Cortex of kidney (tissue), 1 donor: ENCODE measurements at places on chromosomes 16 and 17.

DNA sequence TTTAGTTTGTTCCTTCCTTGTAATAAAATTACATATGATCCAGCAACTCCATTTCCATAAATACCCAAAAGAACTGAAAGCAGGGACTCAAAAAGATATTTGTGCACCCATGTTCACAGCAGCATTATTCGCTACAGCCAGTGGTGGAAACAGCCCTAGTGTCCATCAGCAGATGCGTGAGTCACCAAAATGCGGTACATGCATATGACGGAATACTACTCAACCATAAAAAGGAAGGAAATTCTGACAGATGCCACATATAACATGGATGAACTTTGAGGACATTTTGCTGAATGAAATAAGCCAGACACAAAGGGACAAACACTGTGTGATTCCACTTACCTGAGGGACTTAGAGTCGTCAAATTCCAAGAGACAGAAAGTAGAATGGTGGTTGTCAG lies 9.1 kb upstream of the SLC47A2 start:
- no peak for DNase-seq

GRCh38 chr17:56737421-56738161 lies 96.1 kb downstream of the C17orf67 start:
- DNase-seq, result no peak

DNA sequence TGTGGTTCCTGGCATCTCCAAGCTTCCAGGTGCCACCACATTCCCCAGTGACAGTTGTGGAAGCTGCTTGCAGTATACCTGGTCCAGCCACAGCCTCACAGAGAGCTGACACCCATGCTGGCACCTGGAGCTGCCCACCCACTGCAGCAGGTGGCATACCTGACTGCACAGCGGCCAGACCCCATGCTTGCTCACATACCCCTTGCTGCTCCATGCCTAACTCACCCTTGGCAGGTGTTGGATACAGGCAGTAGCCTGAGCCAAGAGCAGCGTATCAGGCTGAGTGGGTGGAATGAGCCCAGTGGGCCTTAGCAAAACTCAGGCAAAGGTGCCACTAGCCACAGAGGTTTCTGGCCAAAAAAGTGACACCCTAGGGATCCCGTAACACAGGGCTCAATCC lies 232.3 kb downstream of the CEP112 start:
- DNase-seq, result no peak

GRCh38 chr17:67435786-67436185 lies 58.7 kb downstream of the PITPNC1 start:
- no peak for DNase-seq

DNA sequence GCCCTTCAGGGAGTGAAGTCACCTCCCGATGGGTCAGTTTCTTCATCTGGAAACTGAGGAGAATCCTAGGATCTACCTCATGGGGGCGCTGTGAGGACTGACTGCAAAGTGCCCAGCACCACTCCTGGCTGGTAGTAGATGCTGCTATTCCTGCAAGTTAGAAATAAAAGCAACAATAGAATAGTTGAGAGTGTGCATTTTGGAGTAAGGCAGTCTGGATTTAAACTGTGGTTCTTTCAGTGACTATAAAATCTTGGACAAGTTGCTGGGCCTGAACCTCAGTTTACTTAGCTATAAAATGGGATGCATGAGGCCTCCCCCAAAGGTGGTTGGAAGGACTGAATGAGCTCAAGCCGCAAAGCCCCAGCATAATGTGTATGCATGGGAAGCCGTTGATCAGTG lies 70.6 kb downstream of the CYB5B start:
- no peak for DNase-seq

DNA sequence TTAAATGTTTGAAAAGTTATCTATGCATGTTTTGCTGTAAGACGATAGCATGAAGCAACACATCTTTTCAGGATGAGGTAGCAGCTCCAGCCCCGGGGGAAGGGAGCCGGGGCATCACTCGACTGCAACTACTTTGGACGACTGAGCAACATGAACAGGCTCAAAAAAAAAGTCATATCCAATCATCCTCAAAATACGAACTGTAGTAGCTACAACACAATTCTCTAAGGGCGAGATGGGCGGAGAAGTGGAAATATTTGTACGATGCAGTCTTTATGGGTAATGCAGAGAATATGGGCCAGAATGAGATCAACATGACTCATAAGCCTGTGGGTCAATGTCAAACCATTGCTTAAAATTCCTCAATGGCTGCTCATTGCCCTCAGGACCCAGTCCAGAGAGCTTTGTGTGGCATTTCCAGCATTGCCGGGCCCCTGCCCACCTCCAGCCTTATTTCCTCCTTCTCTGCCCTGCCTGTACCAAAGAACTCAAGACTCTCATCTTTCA lies 17.7 kb upstream of the SMURF2 start:
- no peak for DNase-seq

DNA sequence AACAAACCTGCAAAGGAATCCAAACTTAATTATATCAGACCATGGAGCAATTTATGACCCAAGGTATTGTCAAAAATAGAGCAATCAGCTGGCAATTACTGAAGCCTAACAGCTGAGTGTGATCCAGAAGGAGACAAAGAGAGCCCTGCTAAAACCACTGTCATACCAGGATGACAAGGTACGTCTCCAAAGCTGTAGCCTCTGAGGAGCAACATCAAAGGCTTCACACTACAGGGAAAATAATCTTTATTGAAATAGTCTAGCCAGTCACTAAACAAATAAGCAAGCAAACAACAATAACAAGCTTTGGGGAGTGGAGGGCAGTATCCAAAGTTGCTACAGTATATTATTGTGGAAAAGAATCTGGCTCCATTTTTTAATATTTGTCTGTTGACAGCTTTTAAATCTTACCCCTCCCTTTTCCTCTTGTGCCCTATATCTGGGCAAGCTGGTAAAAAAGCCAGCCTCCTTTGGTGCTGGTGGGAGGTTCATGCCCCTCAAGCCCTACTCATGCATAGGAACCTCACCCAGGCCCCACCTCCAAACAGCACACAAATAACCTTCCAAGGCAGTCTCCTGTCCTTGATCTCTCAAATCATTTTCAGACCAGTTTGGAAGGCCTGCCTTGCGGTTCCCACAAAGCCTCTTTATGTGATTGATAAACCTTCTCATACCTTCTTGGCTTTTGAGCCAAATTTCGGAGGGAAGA lies 73.7 kb downstream of the ITFG1 start:
- no peak for DNase-seq

DNA sequence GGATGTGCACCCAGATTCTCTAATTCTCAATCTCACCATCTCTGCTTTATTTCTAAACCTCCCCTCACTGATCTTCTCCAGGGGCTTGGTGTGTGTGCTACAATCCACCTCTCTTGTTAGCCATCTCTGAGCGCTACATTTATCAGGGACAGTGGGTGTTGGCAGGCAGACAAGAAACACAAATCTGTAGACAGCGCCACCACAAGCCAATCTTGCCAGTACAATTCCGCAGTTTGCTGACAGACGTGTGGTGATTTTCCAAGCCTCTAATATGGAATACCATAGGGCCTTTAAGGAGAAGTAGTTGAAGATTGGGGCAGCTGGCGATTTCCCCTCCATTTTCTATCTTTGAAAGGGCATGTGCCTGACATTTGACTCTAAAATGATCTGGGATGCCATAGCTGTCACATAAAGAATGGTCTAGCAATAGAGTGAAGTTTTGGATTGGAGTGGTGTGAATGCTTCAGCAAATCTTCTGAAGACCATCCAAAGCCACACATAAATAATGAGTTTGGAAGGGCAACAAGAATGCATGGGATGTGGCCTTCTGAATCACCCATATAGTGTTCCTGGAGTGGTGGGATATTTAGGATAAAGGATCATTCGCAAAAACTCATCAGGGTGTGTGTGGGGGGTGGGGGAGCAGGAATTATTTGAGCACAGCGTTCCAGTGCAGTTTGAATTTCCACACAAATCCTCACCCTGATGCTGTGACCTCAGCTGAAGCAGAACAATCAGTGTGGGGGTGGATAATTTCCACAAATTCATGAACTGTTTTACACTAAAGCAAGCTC lies 12.0 kb upstream of the ANKFN1 start:
- DNase-seq, result no peak

DNA sequence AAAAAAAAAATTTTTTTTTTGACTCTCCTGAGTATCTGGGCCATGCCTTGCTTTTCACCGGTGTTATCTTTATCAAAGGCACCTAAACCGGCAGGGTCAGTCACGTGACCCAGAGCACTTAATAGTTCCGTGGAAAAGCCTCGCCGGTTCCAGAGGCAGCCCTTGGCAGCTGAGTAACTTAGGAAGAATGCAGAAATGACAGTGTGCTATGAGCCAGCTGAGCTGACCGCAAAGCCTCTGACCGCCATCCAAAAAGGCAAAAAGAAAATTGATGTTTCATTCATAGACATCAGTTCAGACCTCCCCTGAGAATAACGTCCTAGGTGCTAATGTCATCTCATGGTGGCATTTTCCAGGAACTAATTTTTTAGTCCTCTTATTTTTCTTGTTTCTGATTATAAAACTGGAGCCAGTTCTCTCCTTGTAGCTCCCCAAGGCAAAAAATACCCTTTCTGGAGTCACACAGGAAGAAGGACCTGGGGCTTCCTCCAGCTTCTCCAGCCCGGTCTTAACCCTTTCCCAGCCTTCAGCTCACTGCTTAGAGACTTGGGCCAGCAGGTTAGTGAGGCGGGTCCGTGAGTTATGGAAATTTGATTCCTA lies 122.6 kb downstream of the SOCS1 start:
- DNase-seq, result no peak

DNA sequence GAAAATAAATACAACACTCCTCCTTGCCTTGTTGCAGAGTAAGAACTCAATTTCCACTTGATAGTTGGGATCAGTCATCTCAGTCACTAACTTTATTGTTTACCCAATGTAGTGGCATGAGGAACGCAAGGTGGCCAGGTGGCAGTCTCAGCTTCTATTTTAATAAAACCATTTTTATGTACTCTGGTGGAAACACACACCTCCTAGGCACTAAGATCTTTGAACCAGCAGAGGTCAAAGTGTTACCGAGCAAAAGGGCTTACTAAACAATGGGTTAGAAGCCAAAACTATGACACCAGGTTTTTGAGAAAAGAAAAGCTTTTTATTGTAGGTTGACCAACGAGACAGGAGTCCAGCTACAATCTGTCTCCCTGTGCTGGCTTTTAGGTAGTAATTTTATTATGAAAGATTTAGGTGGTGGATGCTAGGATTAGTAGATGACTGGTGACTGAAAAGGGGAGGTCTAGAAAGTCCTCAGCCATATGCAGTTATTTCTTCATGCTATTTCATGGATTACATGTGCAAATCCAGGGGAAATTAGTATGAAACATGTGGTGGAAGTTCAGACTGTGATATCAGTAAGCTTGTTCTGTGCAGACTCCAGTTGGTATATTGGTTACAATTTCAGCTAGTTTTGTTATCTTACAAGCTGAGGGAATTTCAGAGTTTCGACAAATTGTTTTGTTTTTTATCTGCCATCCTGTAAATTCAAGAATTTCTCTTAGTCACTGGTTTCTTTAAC lies 122.3 kb downstream of the PCTP start:
- no peak for DNase-seq

DNA sequence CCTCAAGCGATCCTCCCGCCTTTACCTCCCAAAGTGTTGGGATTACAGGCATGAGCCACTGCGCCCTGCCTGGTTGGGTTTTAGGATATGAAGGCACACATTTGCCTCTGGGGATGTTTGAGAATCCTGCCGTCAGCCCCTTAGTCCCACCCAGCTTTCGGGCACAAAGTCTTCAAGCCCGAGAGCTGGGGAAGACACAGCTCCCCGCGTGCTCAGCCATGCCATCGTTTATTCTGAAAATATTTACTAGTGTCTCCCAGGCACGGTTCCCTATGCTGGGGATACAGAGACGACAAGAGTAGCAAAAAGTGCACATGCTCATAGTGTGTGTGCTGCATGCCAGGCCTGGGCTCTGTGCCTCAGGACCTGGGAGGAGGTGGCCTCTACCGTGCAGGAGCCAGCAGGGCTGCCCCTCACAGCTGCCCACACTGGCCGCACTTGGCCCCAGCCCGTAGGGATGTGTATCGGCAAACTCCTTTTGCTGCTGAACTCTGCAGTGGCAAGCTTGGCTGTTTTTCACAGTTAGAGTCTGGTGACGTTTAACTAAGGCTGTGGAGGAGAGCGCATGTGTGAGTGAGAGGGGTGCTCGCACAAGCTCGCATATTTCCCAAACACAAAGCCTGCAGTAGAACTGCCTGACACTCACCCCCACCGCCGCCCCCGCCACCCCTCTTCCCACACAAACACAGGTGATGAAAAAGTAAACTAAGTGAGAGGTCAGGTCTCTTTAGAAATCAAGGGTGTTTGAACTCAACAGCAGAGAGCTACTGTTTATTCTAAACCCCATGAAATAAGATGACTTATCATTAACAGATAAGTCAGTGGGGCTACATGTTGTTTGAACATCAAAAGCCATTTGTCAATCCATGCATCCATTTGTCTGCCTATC lies 266.4 kb downstream of the MRTFB start:
- no peak for DNase-seq

DNA sequence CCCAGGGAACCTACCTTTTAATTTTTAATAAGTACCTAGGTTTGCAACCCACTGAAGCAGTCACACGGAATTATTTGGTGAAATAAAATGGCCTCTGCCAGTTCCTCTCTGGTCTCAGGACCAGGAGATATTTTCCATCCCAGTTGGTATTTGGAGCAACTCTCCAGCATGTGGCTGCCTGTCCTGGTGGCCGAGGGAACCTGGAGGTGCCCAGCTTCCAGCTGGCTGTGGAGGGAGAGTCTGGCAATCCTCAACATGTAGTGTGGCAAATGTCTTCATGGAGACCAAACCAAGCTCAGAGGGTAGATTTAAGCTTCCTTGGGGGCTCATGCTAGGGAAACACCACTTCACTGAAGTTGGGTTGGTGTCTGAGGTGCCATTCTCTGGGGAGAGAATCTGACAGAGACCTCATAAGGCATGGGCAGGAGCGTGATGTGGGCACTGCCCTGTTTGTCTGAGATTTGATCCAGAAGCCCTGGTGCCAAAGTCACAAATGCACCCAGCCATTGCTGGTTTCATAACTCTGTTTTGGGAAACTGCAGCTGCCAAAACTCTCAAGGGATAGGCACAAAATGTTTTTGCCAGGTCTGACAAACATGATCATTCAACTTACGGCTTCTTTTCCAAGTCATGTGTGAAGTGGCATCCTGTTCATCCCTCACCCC lies 2.8 kb downstream of the MT1X start:
- no peak for DNase-seq
